Activated CD8-positive, alpha-beta memory T cell treated with anti-CD3 and anti-CD28 coated beads, Interleukin-2, amount 50 U/mL, for 4 hours (primary cell): ENCODE measurements at places on chromosomes 3 and 15.

DNA sequence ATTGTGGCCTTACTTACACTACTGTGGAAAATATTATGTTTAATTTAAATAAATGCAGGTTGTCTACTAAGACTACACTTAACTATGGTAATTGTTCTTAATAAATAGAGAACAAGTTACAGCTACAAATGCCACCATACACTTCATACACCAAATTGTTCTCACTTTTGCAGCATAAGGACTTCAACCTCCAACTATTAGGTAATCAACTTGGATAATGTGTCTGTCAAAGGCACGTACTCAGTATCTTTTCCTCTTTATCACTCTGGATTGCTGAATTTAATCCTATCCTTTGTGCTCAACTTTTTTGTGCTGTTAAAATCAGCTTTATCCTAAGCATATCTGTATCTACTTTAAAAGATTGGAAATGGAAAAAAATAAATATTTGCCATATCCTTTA is 41.6 kb upstream of the TMEM87A start:
- DNase-seq: no peak

- DNase-seq: no peak
Measured at GRCh38 chr3:197204736-197205135, 93.7 kb downstream of the DLG1 start.

GRCh38 chr3:76789237-76789636 is 250.7 kb upstream of the ROBO2 start:
- no peak for DNase-seq

- no peak for DNase-seq
Measured at GRCh38 chr15:80878242-80878866, 99.2 kb downstream of the CEMIP start.

- DNase-seq: no peak
Measured at GRCh38 chr3:130395331-130395730, 49.9 kb downstream of the COL6A5 start.

GRCh38 chr15:61051569-61052031 is 177.5 kb downstream of the RORA start:
- no peak for DNase-seq

DNA sequence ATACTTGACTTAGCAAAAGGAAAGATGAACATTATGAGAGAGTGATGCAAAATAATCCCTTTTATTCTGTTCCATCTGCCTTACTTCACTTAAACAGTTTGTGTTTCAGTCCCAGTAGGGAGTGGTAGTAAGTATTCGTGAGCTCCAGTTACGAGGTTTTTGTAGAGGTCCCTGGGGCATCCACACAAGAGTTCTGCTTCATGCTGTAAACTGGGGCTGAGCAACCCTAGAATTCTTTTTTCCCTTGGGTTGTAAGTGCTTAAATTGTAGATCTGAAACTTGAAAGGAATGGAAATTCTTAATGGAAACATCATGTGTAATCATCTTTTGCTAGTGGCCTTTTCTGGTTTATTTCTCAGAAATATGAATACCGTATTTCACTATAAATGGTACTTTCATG is 79.5 kb downstream of the SEMA6D start:
- no peak for DNase-seq

DNA sequence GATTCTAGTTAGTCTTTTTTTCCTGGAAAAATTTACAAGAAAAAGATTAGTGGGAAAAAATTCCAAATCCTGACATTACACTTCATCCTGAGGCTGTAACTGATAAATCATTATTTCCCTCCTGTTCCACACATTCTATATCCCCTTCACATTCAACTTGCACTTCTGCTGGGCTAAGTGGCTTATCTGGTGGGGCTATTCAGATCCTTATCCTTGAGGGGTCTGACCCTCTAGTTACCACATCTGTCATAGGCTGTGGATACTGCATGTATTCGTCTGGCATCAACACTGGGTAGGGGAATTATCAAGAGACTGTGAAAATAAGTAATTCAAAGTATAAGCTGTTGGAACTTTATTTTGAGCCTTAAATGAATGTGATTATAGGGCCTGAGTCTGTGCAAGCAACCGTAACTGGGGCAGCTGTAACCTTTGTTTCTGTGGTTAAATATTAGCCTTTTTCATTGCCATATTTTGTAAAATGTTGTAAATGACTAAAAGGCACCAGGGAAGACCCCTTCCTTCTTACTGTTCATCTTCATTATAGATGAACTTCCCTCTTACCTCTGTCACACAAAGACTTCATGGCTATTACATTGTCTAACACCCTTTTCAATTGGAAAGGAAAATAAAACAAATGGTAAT is 28.0 kb upstream of the TEX9 start:
- DNase-seq: no peak

GRCh38 chr15:49060710-49061495 is 14.7 kb upstream of the SECISBP2L start:
- no peak for DNase-seq

DNA sequence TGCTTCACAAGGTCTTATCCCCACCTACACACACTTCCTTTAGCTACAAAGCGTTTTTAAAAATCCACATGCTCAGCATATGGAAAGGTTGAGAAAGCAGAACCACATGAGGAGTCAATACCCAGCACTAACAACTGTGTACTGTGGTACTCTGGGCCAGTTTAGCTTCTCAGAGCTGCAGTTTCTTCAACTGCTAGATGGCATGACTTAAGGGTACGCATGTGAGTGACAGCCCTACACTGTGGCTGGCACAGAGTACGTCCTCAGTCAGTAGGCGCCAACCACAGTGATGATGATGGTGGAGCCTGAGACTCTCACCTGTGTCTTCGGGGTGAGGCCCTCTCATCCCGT is 17.4 kb downstream of the CCDC12 start:
- peak; percentile 62 for DNase-seq

DNA sequence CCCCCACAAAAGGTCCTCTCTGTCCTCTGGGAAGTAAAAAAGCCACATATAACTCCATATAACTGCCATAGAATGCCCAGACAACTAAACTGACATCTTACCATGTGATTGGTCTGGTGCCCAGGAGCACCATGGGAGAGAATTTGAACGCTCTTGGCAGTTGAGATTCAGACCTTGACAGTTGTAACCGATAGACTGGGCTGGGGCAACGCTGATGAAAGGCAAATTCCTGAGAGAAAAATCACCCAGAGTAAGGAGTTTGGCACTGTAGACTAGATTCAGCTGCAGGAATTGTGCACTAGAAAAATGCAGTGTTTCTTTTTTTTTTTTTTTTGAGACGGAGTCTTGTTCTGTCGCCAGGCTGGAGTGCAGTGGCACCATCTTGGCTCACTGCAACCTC is 240.5 kb downstream of the SOX2 start:
- no peak for DNase-seq

DNA sequence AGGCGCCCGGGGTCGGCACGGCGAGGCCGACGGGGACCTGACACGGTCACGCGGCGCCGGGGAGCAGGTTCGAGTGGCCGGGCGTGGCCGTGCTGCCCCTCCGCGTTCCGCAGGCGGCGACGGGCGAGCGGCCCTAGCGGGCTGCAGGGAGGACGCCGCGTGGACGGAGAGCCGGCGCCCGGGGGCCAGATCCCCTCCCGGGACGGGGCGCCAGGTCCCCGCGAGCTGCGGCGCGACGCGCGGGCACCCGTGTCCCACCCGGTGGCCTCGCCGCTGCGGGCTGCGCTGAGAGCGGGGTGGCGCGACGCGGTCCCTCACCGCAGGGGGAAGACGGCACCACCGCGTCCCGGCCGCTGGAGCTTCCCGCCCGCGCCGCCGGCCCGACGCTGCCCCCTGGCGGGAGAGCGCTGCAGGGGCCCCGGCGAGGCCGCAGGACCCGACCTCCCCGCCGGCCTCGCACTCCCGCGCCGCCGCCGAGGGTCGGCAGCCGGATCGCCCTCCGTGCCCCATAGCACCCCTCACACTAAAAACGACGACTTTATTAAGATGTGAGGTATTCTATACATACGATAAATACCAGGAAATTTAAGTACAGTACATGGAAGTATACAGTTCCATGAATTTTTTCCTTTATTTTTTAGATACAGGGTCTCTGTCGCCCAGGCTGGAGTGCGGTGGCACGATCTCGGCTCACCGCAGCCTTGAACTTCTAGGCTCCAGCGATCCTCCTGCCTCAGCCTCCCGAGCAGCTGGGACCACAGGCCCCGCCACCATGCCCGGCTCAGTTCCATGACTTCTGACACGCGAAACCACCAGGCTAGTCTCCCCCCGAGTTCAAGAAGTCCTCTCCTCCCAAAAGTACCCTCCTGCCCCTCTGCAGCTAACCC is 1.3 kb upstream of the PIGZ start:
- DNase-seq: peak; percentile 66

- DNase-seq: no peak
Measured at GRCh38 chr3:192277477-192277876, 449.9 kb downstream of the FGF12 start.

DNA sequence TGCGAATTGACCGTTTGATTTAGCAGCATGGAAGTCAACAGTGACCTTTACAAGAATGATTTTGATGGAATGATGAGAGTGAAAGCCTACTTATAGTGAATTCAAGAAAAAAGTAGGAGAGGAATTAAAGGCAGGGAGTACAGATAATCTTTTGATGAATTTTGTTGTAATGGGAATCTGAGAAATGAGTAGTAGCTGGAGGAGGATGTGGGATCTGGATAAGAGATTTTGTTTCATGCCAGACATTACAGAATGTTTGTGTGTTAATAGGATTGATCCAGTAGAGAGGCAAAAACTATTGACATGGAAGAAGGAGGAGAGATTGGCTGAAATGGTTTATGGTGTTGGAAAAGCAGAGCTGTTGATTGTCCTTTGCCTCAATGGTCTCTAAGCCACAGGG is 17.4 kb upstream of the ZNF609 start:
- DNase-seq: no peak
